Putamen (tissue), 1 donor: ENCODE measurements at places on chromosomes 7 and 10.
A peak's percentile ranks its signal among the peaks of the same experiment; 100 is the strongest.

- DNase-seq = no peak
These were observed 5.5 kb downstream of the ZP3 start for GRCh38 chr7:76430211-76430610.

DNA sequence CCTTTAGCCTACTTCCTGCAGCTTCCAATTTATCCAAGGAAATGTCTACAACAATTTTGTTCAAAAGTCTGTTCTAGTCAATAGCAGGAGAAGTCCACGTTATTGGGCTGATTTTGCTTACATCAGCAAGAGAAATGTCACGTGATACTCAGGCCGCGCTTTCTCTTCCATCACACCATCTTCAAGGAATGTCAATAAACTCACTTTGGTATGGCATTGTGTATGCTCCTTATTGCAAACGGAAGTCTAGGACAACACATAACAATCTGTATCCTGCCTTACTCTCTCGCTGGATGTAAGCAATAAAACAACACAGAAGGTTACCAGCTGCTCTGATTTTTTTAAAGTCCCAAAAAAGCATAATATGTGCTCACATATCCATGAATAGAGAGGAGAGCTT, 17.1 kb upstream of the STK17A start:
- DNase-seq = no peak

- DNase-seq = no peak
These were observed 322.2 kb downstream of the BMPER start for GRCh38 chr7:34227525-34227924.

- DNase-seq = no peak
These were observed 59.8 kb downstream of the BPGM start for GRCh38 chr7:134706468-134706867.

GRCh38 chr7:43481902-43482678, 100.8 kb upstream of the STK17A start:
- DNase-seq = no peak

DNA sequence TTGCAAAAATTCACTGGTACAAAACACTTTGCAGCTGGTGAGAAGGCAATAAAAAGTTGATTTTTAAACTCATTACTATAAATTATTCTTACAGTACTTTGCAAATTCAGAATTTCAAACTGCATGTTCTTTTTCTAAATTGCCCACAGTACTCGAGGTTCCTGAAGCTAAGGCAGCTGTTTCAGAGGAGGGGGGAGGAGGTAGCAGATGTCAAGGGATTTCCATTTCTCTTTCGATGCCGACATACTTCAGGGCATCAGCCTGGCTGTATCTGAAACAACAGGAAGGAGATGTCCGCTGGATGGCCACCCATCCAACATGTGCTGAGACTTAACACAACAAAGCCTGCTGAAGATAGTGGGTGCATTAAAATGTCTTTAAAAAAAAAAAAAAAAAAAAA, 76.7 kb downstream of the EZH2 start:
- DNase-seq = no peak

DNA sequence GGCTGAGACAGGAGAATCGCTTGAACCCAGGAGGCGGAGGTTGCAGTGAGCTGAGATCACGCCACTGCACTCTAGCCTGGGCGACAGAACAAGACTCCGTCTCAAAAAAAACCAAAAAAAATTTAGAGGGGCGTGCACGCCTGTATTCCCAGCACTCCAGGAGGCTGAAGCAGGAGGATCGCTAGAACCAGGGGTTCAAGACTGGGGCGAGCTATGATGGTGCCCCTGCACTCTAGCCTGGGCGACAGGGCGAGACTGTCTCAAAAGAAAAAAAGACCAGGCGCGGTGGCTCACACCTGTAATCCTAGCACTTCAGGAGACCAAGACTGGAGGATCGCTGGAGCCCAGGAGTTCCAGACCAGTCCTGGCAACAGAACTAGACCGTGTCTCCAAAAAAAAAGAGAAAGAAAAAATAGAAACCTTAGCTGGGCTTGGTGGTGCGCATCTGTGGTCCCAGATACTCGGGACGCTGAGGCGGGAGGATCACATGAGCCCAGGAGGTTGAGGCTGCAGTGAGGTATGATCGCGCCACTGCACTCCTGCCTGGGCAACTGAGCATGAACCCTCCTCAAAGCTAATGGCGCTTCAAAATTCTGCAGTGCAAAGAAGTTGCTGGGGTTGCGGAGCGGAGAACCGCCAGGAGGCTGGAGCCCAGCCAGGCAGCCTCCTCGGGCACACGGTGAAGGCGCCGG, 382 bp upstream of the MBLAC1 start:
- no peak for DNase-seq

- DNase-seq = no peak
These were observed 115.1 kb downstream of the PRKCQ start for GRCh38 chr10:6464862-6465430.

GRCh38 chr10:6469661-6470060, 110.4 kb downstream of the PRKCQ start:
- no peak for DNase-seq

DNA sequence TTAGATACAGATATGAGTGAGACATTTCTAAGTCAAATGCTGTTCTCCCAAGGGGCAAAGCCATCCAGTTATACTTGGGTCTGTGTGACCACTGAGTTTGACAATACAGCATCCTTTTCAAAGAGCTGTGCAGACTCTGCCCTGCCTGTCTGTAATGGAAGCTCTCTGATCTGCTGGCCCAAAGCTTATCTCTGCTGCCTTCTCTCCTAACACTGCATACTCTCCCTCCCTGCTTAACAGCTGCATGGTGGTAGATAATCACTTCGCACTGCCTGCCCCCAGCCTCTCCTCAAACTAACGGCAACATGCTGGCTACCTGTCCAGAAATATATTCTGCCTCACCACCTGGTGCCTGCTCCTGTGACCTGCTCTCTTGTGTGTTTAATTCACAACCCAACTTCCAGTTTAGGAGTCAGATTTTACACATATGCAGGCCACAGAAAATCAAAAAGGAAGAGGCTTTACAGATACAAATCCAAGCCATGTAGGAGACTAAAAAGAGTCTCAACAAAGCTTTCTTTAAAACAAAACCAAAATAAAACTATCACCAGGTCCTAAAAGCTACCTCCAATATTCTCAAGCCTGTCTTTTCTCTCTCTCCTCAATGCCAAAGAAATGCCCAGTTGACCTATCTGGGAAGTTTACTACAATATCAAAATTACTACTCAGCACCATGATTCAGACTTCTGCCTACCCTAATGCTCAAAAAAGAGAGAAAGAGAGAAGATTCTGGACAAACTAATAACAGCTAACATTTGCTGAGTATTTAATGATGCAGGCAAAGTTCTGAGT, 145.6 kb downstream of the RELN start:
- DNase-seq = no peak

DNA sequence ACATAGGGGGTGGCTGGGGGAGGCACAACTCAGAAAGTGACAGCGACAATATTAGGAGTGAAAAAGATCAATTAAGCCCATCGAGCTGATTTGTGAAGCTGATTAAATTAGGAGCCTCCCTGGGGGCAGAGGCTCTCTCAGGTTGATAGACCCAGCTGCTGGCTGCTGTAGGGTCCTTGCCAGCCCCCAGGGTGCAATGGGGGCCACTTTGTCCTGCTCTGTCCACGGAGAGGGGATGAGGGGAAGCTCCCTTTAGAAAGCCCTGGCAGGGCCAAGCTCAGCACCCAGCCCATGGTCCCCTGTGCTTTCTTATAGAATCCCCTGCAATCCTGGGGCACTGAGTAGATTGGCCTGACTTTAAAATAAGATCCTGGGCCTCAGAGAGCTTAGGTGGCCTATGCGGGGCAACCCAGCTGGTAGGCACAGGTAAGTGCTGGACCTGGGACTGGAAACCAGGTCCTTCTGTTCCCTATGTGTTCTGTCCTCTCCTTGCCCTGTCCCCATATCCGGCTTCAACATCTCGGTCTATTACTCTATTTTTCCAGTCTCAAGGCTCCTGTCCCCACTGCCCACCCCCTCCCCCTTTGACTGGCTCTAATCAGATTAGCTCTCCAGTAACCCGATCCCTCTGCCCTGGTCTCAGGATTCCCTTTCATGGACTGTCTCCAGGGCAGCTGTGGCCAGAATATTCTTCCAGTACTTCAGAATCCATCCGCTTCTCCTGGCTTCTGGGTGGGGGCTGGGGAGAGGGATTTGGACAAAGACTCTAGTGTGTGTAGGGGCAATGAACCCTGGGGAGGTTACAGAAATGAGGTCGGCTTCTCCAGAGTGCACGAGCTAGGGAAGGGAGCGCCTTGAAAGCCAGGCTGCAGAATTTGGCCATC, 259.6 kb downstream of the RPS24 start:
- no peak for DNase-seq

GRCh38 chr10:13231190-13231589, 3.0 kb downstream of the UCMA start:
- no peak for DNase-seq

- no peak for DNase-seq
These were observed 21.7 kb upstream of the FKBP9 start for GRCh38 chr7:32935558-32935957.

DNA sequence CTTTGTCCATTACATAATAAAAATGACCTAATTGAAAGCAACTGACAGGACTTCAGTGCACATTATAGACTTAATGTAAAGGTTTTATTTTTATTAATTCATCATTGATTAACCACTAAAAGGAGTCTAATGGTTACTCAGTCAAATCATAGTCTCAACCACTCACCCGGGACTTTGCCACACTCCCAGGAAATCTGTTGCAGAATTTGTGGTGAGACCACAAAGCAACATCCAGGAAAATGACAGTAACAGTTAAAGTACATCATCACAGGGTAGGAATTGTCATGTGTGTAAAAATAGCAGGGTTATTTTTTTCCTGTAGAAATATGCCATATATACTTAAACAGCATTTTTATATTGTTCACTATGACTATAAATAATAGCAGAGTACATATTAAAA, 6.3 kb upstream of the HGF start:
- DNase-seq = no peak

- DNase-seq = no peak
These were observed 279.4 kb upstream of the CACNA2D1 start for GRCh38 chr7:82722946-82723345.

GRCh38 chr7:118878336-118878735, 653.8 kb downstream of the ANKRD7 start:
- no peak for DNase-seq

GRCh38 chr10:36578306-36578705, 547.1 kb upstream of the ANKRD30A start:
- DNase-seq = no peak

DNA sequence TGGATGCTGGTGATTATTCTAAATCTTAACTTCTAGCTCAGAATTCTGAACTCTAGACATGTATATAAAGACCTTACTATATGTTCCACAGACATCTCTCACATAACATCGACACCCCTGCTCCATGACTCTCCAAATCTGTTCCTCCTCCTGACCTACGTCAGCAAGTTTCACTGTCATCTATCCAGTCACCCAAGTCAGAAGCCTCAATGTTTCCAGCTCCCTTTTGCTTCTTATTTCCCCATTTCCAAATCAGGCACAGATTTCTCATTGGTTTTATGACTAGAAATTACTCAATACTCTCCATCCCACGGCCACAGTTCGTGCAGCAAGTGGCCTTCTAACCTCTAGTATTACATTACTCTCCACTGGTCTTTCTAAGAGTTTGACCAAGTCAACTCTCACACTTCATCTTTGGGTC, 28.5 kb downstream of the EPC1 start:
- DNase-seq = peak; percentile 7

- no peak for DNase-seq
These were observed 7.4 kb upstream of the SMIM30 start for GRCh38 chr7:113125728-113126127.

GRCh38 chr10:92965314-92965713, 95.3 kb upstream of the CYP26C1 start:
- no peak for DNase-seq

DNA sequence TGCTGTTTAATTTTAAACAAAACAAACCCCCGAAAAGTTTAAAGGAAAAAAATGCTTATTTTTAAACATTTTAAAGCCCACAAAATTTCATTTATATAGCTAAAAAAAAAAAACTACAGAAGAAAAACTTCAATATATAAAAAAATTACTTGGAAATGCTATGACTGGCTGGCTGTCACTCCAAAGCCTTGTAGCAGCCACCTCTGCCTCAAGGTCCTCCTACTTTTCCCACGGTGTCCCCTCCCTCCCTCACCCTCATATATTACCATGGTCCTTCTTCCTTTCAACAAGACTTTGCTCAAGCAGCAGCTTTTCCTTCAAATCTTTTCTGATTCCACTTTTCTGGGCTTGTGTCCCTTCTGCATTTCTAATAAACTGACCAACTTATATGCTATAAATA, 122.0 kb downstream of the TPK1 start:
- DNase-seq = no peak

- no peak for DNase-seq
These were observed 18.8 kb downstream of the EZH2 start for GRCh38 chr7:148865283-148865682.

DNA sequence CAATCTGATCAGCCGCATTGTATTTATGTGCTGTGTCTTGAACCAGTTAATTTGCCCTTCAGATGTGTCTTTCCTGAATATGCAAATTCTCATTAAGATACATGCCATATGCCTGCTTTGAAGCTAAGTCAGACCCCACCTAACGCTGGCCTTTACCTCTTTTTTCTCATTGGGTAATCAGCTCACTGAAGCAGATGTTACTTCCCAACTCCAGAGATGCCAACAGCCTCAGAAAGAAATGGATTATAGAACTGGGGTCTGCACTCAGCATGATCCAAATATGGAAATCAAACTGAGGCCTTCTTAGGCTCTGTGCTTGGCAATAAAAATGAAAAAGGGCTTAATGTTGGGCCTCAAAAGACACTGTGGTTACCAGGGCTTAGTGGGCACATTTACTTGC, 113.9 kb downstream of the FZD1 start:
- DNase-seq = no peak

- DNase-seq = no peak
These were observed 59.8 kb downstream of the MAPK8 start for GRCh38 chr10:48366261-48366660.

- no peak for DNase-seq
These were observed 28.3 kb downstream of the C1GALT1 start for GRCh38 chr7:7210475-7211237.
